ENCODE measurements at places on chromosomes 7 and 10.
A peak's percentile ranks its signal among the peaks of the same experiment; 100 is the strongest.

DNA sequence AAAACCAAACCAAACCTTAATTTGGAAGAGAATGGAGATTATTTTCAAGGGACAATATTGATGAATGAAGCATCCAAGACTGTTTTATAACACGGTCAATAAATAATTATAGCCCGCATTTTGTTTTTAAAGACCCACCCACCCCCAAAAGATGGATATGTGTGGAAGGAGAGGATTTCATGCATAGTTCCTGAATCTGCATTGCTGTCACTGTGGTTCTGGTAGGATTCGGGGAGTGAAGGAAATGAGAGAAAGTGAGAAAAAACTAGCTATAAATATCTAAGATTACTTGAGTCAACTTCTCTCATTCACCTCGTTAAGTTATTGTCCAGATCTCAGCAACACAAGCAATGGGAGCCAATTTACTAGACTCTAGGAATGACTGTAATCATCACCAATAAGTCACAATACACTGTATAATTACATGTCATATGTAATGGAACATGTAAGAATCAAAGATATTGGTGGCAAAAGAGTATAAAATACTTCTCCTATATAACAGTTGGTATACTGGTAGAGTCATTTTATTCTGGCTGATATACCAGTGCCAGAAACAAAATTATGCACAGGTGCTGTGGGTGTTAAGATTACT is 30.2 kb downstream of the NAMPT start:
- no peak for DNase-seq

DNA sequence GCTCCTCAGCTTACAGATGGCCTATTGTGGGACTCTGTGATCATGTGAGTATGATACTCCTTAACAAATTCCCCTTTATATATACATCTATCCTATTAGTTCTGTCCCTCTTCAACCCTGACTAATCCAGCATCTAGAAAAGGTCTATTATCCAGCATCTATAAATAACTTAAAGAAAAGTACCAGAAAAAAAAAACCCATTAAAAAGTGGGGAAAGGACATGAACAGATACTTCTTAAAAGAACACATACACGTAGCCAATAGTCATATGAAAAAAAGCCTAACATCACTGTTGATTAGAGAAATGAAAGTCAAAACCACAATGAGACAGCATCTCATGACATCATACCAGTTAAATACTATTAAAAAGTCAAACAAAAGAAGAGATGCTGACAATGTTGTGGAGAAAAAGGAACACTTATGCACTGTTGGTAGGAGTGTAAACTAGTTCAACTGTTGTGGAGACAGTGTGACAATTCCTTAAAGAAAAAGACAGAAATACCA is 549.5 kb upstream of the GRM3 start:
- DNase-seq, result no peak

DNA sequence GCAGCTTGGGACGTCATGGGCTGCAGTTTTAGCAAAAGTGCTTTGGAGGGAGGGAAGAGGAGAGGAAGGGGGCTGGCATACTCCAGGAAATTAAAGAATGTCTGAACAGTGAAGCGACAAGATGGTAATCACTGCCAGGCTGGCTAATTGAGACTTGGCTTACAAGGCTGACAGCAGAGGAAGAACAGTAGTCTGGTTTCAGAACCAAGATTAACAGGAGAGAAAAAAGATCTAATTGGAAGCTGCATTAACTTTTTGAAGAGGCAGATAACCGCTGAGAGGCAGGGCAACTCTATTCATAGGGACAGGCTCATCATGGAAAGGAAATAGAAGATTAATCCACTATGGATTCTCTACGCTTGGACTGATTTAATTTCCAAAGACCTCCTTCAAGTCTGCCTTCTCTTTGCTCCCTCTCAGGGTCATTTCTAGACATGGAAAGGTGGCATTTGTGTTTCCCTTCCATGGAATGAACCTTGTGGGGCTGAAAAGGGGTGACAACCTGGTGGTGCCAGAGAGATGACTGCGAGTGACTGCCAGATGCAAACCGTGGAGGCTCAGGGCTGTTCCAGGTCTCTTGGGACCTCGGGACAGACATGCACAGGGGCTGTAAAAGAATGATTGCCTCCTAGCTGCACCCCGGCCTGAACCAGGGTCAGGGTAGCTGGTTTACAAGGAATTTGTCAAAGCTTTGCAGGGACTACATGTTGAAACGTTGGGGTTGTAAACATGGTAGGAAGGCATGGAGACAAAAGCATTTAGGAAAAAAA is 210.2 kb upstream of the NPY start:
- no peak for DNase-seq

- no peak for DNase-seq
Measured at GRCh38 chr10:101920546-101920945, 76.9 kb upstream of the KCNIP2 start.

DNA sequence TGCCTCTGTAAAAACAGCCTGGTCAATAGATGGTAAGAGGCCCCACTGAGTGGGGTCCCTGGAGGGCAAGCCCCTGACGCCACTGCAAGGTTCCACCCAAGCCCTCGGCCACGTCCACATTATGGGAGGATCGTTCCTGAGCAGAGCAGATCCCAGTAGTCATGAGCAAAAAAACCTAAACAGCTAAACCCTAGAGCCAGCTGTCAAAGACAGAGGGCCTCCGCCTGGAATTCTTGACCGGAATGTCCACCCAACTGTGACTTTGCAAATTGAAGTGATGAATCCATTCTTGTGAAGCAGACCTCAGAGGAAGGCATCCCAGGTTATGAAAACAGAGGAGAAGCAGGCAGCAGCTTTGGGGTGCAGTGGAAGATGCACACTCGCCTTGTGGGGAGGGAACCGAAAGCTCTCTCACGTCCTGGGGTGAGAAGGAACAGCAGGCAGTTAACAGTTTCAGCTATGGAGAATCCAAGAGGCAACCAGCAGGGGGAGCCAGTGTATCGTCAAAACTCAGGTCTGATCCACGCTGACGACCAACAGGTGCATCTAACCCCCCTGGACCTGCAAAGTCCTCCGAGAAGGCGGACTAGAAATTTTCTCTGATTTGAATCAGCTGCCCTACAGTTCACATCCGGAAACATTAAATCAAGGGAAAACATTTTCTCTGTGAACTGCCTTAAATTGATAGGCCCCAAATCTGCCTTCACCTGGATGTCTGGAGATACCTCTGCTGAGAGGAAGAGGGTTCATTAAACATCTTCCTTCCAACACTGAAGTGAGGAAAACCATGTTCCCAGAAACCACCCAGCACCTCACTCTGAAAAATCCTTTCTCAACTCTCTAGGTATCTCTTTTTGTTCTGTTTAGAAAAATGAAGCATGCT is 139.1 kb upstream of the PFKP start:
- DNase-seq, result peak; percentile 25

GRCh38 chr10:33381451-33382215 is 47.2 kb upstream of the NRP1 start:
- no peak for DNase-seq

- no peak for DNase-seq
Measured at GRCh38 chr10:7444551-7445121, 33.8 kb upstream of the SFMBT2 start.

DNA sequence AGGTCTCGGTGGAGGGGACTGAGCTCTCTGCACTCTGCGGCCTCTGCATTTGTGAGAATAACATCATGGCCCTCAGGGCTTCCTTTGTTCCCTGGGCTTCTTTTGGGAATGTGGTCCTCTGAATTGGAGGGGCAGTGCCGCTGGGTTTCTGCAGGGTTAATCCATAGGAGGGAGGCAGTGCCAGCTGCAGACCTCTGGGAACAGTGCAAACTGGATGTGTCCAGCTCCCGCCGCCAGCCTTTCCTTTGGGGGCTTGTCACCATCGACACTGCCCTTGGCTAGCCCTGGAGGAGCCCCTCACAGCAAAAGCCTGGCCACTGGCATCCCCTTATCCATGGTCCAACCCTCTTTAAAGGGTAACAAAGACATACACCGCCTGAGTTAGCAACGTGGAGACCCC is 174.0 kb downstream of the WDR37 start:
- no peak for DNase-seq

GRCh38 chr7:37986908-37987330 is 66.5 kb downstream of the EPDR1 start:
- DNase-seq, result no peak

DNA sequence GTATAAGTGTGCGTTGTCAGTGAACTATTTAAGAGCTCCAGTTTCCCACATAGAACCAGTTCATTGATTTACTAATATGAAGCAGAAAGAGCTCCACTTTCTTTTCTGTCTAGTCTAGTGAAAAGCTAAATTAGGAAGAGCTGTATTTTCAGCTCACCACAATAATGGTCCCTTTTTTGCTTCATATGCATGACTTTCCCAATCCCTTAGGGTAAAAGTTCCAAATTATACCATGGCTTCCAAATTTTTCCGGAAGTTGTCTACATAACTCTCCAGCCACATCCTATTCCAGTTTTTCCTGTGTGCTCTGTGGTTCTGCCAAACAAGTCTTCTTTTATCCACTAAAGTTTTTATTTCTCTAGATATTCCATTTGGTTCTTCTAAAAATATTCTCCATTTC is 685.2 kb downstream of the REEP3 start:
- DNase-seq, result no peak

DNA sequence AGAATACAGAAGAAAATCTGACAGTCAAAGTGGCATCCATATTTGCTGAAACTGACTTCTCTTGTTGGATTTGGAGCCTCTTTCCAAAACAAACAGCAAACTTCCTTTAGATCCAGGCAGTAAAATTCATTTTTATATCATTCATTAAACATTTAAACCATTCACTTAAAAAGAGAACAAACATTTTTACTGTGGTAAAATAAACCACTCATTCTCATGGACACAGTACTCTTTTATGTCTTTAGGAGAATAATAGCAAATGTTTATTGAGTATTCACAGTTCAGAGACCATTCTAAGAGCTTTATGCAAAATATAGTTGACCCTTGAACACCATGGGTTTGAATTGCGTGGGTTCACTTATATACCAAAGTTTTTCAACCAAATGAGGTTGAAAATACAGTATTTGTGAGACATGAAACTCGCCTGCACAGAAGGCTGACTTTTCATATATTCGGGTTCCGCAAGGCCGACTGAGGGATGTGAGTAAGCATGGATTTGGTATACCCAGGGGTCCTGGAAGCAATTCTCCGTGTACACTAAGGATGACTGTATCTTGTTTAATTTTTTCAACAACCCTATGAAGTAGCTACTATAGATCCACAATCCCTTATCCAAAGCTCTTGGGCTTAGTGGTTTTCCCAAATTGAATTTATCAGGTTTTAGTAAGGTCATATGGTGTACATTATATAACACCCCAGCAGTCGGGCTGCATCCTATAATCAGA is 49.1 kb downstream of the ATXN7L1 start:
- DNase-seq, result no peak

DNA sequence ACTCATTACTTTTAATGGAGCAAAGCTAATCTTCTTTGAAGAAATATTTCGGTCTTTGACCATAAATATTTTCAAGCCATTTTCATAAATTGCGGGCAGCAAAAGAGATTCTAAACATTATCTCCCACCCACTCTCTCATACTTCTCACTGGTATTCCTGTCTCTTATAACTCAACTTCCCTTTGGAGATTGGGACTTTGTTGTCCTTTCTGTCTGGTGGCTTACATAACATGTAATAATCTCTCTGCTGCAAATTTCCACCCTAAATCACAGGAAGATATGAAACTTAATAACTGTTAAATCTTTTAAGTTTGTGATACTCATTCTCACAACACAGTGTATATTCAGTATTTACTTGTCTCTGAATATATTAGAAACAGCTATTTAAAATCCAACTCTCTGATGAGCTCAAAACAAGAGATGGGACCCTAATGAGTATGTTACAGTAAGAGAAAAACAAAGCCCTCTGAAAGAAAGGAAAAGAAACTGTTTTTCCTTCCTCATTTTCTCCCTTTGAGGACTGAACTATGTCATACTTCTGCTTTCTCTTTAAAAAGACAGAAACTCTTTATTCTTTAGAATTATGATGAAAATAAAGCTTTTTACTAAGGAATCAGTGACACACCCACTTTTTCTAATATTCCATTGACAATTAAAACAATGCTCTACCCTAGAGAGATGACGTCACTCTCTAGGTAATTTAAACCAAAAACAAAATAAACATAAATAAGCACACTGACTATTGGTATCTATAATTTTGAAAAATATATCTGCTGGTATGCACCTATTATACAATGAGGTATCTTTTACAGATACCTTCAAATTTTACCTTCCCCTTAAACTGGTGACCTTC is 14.7 kb downstream of the CALCR start:
- no peak for DNase-seq

DNA sequence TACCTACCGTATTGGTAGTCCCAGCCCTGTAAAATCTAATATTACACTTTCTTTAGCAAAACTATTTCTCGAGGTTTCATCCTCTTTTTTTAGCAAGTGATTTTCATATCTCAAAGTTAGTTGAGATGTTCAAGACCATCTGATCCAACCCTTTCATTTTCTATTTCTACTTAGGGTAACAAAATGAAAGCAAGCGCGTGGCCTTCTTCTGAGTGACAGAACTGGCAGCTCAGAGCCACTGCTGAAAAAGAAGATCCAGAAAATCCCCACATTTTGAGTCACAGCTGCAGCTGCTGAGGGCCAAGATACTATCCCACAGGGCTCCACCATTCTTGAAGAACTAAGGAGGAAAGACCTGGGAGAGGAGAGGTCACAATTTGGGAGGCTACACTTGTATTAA is 24.8 kb upstream of the ZNF800 start:
- no peak for DNase-seq

GRCh38 chr7:17118412-17118811 is 180.0 kb upstream of the AHR start:
- no peak for DNase-seq

GRCh38 chr7:29806995-29807841 is 910 bp downstream of the WIPF3 start:
- no peak for DNase-seq

DNA sequence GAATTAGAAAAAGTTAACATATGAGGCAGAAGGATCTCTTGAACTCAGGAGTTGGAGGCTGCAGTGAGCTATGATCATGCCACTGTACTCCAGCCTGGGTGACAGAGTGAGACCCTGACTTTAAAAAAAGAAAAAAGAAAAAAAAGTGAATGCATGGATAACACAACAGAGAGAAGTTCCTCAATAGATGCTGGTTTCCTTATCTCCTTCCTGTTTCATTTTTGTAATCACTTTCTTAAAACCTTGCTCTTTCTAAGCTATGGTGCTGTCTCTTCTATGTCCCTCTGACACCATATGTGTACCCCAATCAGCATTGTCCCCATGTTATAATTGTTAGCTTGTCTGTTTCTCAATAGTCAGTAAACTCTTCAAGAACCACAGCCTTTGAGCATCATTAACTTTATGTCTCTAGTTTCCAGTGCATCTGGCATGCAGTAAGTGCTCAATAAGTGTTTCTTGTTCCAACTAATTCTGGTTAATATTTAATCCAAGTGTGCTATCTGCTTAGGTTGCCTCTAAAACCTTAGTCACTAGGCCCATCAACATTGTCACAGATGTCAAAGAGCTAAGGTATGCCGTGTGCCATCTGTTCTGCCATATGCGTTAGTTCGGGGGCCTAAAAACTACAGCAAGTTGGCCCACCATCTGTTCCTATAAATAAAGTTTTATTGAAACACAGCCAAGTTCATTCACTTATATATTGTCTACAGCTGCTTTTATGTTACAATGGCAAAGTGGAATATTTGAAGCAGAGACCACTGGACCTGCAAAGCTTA is 36.2 kb downstream of the MPP7 start:
- DNase-seq, result no peak

GRCh38 chr10:94546049-94546900 is 687 bp downstream of the HELLS start:
- DNase-seq, result no peak

GRCh38 chr7:2282185-2282751 is 32.0 kb downstream of the SNX8 start:
- no peak for DNase-seq

- DNase-seq, result no peak
Measured at GRCh38 chr7:101612885-101613515, 16.1 kb downstream of the MYL10 start.

Data from stimulated activated CD4-positive, alpha-beta T cell treated with anti-CD3 and anti-CD28 coated beads, TNF-alpha, amount 100 ng/mL, for 4 hours (primary cell).